ENCODE measurements at places on chromosomes 3 and 15.

- no peak for DNase-seq
Observed at GRCh38 chr3:159187232-159187631, 385.4 kb downstream of the MFSD1 start.

DNA sequence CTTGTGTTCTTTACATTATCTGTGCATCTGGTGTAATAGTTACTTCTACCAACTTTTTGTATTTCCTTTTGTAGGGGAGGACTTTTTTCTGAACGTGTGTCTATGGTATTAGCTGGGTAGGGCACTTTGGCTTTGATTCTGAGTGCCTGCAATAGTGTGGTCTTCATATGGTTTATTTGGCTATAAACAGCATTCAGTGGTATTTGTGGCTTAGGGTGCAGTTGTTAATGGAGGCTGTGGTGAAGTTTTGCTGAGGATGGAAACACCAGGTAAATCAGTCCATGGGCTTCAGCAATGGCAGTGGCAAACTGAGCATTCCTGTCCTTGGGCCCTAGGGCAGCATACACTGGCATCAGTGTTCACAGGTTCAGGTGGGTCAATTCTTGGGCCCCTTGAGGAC, 230.6 kb upstream of the CTNNB1 start:
- no peak for DNase-seq

DNA sequence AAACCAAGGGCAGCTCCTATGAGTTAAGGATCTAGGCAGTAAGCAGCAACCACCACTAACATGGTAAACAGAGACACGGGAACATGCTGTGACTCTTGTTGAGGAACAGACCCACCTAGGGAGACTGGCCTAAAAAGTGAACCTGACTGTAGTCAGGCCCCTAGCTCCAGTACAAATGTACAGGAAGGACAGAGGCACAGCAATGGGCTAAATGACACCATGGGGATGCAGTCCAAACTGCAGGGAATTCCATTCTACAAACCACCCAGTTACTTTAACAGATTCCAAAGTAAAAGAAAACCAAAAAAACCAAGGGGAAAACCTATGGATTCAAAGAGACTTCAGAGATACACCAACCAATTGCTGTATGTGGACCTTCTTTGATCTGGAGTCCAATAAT, 28.2 kb upstream of the CGNL1 start:
- no peak for DNase-seq

DNA sequence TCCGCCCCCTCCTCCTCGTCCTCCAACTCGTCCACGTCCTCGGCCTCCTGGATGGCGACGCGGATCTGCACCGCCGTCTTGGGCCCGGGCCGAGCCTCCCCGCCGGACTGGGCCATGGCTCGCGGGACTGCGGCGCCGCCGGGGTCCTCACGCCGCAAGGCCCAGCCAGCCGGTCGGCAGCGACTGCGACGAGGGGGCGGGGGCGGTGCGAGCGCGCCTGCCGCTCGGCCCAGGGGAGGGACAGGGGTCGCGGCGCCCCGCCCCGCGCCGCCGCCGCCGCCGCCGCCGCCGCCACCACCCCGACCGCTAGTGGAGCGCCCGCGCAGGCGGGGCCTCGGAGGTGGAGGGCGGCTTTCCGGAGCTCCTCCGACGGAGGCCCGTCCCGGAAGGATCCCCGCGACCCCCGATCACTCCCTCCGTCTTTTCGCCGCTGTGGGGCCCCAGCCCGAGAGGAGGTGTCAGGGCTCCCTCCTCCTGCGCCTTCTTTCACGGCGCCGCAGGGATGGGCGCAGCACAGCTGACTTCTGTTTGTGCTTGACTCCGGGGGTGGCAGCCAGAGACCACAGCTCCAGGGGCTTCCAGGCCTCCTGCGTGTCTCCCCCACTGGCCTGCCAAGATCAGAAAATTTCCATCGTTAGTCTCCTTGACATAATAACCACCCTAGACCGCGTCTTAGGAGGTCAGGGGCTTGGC, at the start of gene LARP6:
Gene LARP6, minus strand, starts transcription at position 185 of the 693 bp plus-strand sequence. Its CDS starts 69 bp downstream, at position 116.
- DNase-seq, result no peak

Measured in OCI-M1 (cell line).